Osteocyte (in vitro differentiated cells): ENCODE measurements at places on chromosomes 11 and 22. TPM values are rescaled to one million over a fixed set of nuclear protein-coding genes. Genes with fewer than 3 reads are reported as not detected.

DNA sequence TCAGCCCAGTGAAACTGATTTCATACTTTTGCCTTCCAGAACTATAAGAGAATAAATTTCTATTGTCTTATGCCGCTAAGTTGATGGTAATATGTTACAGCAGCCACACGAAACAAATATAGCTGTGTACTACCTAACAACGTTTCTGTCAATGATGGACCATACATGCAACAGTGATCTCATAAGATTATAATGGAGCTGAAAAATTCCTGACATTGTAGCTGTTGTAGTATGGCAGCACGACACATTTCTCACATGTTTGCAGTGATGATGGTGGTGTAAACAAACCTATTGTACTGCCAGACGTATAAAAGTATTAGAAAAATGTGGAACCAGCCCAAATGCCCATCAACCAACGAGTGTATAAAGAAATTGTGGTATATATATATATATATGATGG is 5.8 kb upstream of the SLC5A1 start:
- H3K27me3 ChIP-seq: peaks cover 21% of the 10 kb centered on the region
- no peak for DNase-seq
- no peaks in the 10 kb centered on the region for H3K4me1 ChIP-seq
- H3K4me3 ChIP-seq: no peak overlapping the region
- H3K27ac ChIP-seq: no peak overlapping the region

DNA sequence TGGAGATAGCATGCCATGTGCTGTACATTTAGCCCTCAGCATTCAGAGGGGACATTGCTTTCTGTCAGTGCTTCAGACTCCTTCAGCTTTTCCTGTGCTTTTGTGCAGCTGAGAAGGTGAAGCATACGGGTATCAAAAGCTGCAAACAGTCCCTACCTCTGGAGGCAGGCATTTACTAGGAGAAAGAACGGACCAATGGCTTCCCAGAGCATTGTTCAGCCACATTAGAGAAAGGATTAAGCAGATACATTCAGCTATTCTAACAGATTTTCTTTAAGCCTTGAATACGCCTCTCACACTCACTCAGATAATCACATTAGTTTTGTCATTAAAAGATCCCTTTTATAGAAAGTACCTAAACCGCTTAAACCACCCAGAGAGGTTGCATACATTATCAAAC is 80.7 kb upstream of the FAM181B start:
- H3K4me3 ChIP-seq: no peak overlapping the region
- H3K27ac ChIP-seq: no peak overlapping the region
- no peaks in the 10 kb centered on the region for H3K4me1 ChIP-seq
- H3K36me3 ChIP-seq: no peaks in the 10 kb centered on the region

- no peak overlapping the region for H3K4me3 ChIP-seq
- no peaks in the 10 kb centered on the region for H3K27me3 ChIP-seq
- no peak for DNase-seq
- peaks cover 8% of the 10 kb centered on the region for H3K4me1 ChIP-seq
Observed at GRCh38 chr22:23110922-23111527, 30.8 kb downstream of the RSPH14 start.

GRCh38 chr11:75323609-75324008 is 27.9 kb downstream of the ARRB1 start:
- no peak overlapping the region for H3K27ac ChIP-seq
- peaks cover 39% of the 10 kb centered on the region for H3K4me1 ChIP-seq
- no peak overlapping the region for H3K4me3 ChIP-seq
- no peak for DNase-seq
- H3K27me3 ChIP-seq: no peaks in the 10 kb centered on the region

- H3K4me3 ChIP-seq: no peak overlapping the region
- H3K27me3 ChIP-seq: no peaks in the 10 kb centered on the region
- H3K27ac ChIP-seq: peak overlapping the region; percentile 75
Observed at GRCh38 chr11:70243912-70244652, 26.4 kb upstream of the PPFIA1 start.

DNA sequence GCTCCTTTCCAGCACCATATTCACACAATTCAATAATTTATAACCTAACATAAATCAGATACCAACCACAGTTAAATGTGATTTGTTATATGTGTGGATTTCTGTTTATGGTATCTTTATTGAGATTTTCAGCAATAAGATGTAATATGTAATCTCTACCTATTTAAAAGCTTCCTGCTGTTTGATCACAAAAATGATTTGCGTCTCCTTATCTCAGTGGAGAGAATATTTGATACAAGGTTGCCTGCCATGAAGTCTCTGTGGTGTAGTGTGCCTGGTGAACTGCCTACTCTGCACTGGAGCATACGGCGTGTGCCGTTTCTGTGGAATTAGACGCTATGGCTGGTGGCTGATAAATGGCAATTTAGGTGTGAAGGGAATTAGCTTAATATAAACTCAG is 741.1 kb downstream of the NELL1 start:
- H3K36me3 ChIP-seq: no peaks in the 10 kb centered on the region
- no peak for DNase-seq
- H3K4me3 ChIP-seq: no peak overlapping the region
- H3K27ac ChIP-seq: no peak overlapping the region

- no peaks in the 10 kb centered on the region for H3K36me3 ChIP-seq
- peaks cover 2% of the 10 kb centered on the region for H3K27me3 ChIP-seq
- H3K4me1 ChIP-seq: peaks cover 19% of the 10 kb centered on the region
- H3K4me3 ChIP-seq: no peak overlapping the region
Observed at GRCh38 chr11:15275141-15275540, 160.4 kb downstream of the INSC start.

DNA sequence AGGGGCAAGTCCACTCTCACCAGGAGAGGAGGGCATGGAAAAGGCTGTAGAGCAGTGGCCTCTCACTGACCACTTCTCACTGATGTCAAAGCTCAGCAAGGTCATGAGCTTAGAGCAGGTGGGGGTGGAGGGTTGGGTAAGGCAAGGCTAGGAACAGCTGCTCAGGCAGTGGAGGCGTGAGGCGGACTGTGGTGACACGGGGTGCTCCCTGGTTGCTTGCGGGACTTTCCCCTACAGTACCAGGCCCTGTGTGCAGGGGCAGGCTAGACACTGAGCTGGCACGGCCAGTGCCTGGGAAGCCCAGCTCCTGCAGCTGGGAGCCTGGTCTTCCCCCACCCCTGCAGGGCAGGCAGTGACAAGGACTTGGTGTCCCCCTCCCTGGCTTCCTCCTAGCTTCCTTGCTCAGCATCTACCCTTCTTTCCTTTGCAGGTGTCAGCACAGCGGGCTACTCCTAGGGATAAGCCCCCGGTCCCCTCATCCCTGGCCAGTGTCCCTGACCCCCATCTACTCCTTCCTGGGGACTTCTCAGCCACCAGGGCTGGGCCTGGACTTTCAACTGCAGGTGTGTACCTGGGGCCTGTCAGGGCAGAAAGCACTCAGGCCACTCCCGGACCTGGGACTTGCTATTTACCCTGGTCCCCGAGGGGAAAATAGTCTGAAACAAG is 45.6 kb downstream of the PISD start:
- no peak overlapping the region for H3K4me3 ChIP-seq
- H3K36me3 ChIP-seq: peaks cover 9% of the 10 kb centered on the region
- DNase-seq: no peak

GRCh38 chr11:21262992-21263391 is 593.6 kb downstream of the NELL1 start:
- H3K36me3 ChIP-seq: no peaks in the 10 kb centered on the region
- DNase-seq: no peak
- no peaks in the 10 kb centered on the region for H3K4me1 ChIP-seq
- no peak overlapping the region for H3K4me3 ChIP-seq
- H3K27me3 ChIP-seq: no peaks in the 10 kb centered on the region
- H3K27ac ChIP-seq: no peak overlapping the region

The OR9Q1 gene
- total RNA-seq: not detected in 2 replicates

DNA sequence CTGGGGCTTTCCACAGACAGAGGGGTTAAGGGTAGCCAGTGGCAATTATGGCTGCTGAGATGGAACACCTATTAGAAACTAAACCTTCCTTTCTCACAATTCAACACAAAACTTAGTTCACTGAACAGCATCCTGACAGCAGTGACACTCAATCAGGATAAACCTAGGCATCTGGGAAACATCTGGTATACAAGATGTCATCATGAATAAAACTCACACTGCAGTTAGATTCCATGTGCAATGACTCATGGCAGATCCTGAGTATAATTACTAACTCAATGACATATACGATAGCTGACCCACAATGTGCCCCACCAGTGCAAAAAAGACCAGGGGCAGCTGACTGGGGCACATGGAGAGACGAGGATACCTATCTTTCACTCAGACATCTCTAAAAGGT is 17.7 kb downstream of the RBFOX2 start:
- H3K27ac ChIP-seq: peak overlapping the region; percentile 55
- no peak for DNase-seq
- no peak overlapping the region for H3K4me3 ChIP-seq
- H3K4me1 ChIP-seq: peaks cover 66% of the 10 kb centered on the region

DNA sequence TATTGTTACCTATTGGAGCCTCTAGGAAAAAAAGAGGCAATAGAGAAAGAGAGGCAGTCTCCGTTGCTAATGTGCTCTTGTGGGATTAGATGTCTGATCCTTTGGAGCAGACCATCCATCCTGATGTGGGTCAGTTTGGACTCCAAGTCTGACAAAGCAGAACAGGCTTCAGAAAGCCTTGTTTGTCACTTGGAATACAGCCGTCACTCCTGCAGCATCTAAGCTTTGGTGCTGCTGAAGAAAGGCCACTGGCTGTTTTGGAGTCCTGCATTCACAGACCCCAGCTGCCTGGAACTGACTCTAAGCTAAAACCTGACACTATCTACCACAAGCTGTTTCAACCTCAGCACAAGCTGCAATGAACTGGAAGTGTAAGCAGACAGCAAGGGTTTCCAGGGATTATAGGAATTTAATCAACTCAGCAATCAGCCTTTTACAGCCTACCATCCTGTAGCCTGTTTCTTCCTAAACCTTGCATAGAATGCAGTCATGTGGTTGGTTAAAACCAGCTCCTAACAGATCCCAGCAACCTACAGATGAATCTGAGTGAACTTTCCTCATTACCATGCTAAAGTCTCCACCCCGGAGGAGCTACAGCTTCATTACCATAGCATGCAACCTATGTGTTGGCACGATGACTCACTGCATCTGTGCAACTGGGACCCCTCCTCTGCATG is 3.7 kb upstream of the PLAAT4 start:
- H3K27ac ChIP-seq: no peak overlapping the region
- H3K4me1 ChIP-seq: peaks cover 16% of the 10 kb centered on the region
- no peak for DNase-seq
- no peaks in the 10 kb centered on the region for H3K36me3 ChIP-seq
- no peak overlapping the region for H3K4me3 ChIP-seq

GRCh38 chr11:44564670-44565210 is 723 bp upstream of the CD82 start:
- H3K36me3 ChIP-seq: no peaks in the 10 kb centered on the region
- peak overlapping the region; percentile 75 for H3K4me3 ChIP-seq
- peak overlapping the region; percentile 98 for H3K27ac ChIP-seq

- no peak overlapping the region for H3K4me3 ChIP-seq
- H3K27ac ChIP-seq: no peak overlapping the region
- no peaks in the 10 kb centered on the region for H3K27me3 ChIP-seq
- H3K36me3 ChIP-seq: no peaks in the 10 kb centered on the region
- no peaks in the 10 kb centered on the region for H3K4me1 ChIP-seq
- no peak for DNase-seq
Observed at GRCh38 chr22:48738204-48738980, 1089.3 kb downstream of the BRD1 start.

- H3K27ac ChIP-seq: no peak overlapping the region
- no peak for DNase-seq
- H3K4me3 ChIP-seq: no peak overlapping the region
- H3K27me3 ChIP-seq: peaks cover 72% of the 10 kb centered on the region
Observed at GRCh38 chr22:39773976-39774539, 119.5 kb downstream of the ENTHD1 start.

- DNase-seq: no peak
- H3K36me3 ChIP-seq: no peaks in the 10 kb centered on the region
- no peaks in the 10 kb centered on the region for H3K27me3 ChIP-seq
- H3K4me1 ChIP-seq: peaks cover 24% of the 10 kb centered on the region
Observed at GRCh38 chr11:122646549-122647340, 8.8 kb upstream of the UBASH3B start.

- H3K4me1 ChIP-seq: peaks cover 34% of the 10 kb centered on the region
- no peaks in the 10 kb centered on the region for H3K36me3 ChIP-seq
- DNase-seq: no peak
- peak overlapping the region; percentile 64 for H3K4me3 ChIP-seq
Observed at GRCh38 chr22:29030618-29031226, 30.9 kb downstream of the C22orf31 start.

The DEPDC7 gene
- total RNA-seq: 2.9 and 3.7 TPM in 2 replicates

The MN1 gene
- 145 and 153 TPM in 2 replicates for total RNA-seq

The OR10A5 gene
- not detected in 2 replicates for total RNA-seq

The ATM gene
- total RNA-seq: 72.1 and 79.6 TPM in 2 replicates

DNA sequence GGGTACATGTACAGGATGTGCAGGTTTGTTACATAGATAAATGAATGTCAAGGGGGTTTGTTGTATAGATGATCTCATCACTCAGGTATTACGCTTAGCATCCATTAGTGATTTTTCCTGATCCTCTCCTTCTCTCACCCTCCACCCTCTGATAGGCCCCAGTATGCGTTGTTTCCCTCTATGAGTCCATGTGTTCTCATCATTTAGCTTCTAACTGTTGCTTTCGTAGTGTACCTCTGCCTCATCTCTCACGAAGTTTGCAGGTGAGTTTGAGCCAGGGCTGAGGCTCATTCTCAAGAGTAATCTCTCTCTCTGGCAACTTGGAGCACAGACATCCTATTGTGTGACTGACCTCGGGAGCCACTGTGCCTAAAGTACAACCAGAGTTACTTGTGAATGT is 4.7 kb upstream of the HBE1 start:
- no peak for DNase-seq
- no peak overlapping the region for H3K27ac ChIP-seq
- H3K4me3 ChIP-seq: no peak overlapping the region
- no peaks in the 10 kb centered on the region for H3K36me3 ChIP-seq

DNA sequence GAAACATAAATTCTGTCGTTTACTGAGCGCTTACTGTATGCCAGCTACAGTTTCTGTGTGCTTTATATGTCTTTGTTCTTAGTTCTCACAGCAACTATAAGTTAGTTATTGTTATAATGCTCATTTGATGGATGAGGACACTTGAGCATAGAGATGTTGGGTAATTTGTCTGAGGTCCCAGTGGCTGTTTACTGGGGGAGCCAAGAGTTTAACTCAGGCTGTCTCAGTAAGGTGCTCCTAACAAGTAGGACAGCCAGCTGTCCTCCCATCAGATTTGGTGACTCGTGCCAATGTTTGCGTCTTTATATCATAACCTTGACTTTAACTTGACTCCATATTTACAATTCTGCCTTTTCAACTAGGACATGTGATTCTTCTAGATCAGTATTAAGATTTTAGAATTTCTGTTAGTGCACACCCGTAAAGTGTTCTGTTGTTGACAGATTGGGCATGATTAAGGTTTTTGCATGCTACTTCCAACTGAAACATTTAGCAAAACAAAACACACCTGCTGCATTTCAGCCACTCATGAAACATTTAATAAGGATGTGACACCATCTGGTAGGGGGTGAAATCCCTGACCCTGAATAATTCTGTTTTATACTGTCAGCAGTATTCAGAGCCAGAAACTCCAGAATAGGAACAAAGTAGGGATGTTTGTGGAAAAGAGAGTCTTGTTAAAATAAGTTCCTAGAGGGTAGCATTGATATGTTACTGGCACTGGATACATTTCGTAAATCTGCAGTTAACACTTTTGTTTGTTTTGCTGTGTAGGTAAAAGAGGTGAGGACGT is 1.9 kb downstream of the REXO2 start:
- peak overlapping the region; percentile 88 for H3K27ac ChIP-seq
- no peak for DNase-seq
- no peaks in the 10 kb centered on the region for H3K27me3 ChIP-seq
- peak overlapping the region; percentile 99 for H3K4me3 ChIP-seq
- peaks cover 31% of the 10 kb centered on the region for H3K36me3 ChIP-seq
- H3K4me1 ChIP-seq: peaks cover 34% of the 10 kb centered on the region

The MMP12 gene
- not detected in 2 replicates for total RNA-seq

GRCh38 chr22:25880524-25880923 is 138.5 kb downstream of the MYO18B start:
- H3K27ac ChIP-seq: no peak overlapping the region
- no peak overlapping the region for H3K4me3 ChIP-seq
- H3K36me3 ChIP-seq: no peaks in the 10 kb centered on the region
- H3K4me1 ChIP-seq: no peaks in the 10 kb centered on the region
- peaks cover 8% of the 10 kb centered on the region for H3K27me3 ChIP-seq
